ENCODE measurements at places on chromosomes 11 and 22. TPM values are rescaled to one million over a fixed set of nuclear protein-coding genes. Genes with fewer than 3 reads are reported as not detected.

DNA sequence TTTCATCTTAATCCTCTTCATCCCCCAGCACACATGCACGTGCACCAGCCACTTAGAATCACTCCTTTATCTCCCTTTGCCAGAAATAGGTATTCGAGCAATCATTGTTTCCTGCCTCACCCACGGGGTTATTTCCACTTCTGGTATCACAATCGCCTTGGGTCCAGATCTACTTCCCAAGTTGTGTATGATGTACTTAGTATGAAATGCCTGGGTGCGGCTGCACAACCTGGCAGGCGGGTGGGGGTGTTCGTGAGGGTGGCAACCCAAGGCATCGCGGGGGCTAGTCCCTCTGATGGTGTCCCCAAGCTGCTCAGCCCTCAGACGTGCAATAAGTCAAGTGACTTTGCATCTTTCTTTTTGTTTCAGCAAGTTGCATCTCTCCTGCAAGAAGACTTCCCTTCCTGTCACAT lies 475.6 kb downstream of the MIAT start:
- DNase-seq = no peak

LRRC32 gene
- polyA plus RNA-seq = 10.9 TPM

DNA sequence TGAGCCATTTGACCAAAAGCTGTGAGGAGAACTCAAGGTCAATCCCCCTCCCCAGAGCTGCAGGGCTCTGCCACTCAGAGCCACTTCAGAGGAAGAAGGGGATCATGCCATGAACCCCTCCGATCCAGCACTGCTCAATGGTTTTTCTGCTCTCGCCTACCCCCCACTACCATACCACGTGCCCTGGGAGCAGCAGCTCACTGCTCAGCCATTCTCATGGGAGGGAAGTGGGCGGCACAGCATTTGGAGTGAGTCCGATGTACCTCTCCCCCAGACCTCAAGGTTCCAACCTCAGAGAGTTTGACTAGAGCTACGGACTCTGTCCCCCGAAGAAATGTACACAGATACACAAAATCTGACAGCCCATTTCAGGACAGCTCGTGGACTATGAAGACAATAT lies 34.5 kb downstream of the AP1B1 start:
- DNase-seq = no peak

DNA sequence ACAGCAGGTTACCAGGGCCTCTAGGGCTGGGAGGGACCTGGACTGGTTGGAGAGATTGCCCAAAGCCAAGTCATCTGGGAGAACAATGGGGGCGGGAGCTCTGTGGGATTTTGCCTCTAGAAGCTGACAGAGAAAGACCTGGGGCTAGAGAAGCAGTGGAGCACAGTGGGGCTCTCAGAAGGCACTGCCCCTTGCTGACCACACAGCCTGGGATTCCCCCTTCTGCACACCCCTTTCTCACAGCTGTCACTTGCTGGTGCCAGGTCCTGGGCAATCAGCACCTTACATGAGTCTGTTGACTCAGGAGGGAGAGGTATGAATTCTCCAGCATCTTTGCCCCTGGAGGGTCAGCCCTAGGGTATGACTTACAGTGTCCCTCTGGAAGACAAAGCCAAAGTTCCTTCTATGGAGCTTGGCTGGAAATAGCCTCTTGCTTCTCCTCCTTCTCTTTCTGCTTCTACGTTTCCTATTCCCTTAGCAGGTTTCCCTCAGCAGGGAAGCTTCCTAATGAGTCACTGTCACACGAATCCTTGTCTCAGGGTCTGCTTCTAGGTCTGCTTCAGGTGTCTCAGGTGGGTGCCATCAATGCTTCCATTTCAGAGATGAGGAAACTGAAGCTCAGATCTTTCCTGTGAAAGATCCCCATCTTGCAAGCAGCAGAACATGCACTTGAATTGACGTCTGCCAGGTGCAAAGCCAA lies 27.0 kb downstream of the GDPD5 start:
- DNase-seq = no peak

GRCh38 chr11:79264284-79264683 lies 176.5 kb downstream of the TENM4 start:
- DNase-seq = no peak

- peak; percentile 86 for DNase-seq
Observed at GRCh38 chr22:26658671-26659478, 1.5 kb downstream of the MIAT start.

DNA sequence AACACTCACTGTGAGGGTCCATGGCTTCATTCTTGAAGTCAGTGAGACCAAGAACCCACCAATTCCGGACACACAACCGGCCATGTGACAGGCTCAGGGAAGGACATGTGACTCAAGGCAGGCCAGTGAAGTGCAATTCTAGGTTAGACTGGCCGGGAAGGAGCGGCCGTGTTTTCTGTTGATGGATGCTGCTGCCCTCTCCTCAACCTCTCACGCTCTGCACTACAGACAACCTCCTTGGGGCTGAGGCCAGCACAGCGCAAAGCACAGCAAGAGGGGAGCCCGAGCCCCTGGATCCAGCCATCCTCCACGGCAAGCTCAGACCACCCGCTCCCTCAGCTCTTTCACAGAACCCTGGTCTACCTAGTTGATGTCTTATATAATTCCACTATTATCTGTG lies 2.8 kb downstream of the NUDT8 start:
- no peak for DNase-seq

- no peak for DNase-seq
Observed at GRCh38 chr22:45318558-45319323, 9.0 kb downstream of the FAM118A start.

OR51M1 gene
- 0.06 TPM for polyA plus RNA-seq

- no peak for DNase-seq
Observed at GRCh38 chr11:75508051-75508561, 17.6 kb downstream of the GDPD5 start.

NPAS4 gene
- polyA plus RNA-seq = 0.14 TPM

TTC12 gene
- 19.0 TPM for polyA plus RNA-seq

GRCh38 chr11:119481021-119481666 lies 58.2 kb upstream of the THY1 start:
- DNase-seq = peak; percentile 65

GRCh38 chr11:33778675-33779074 lies 4.4 kb upstream of the FBXO3 start:
- DNase-seq = peak; percentile 59

IFITM1 gene
- 62.1 TPM for polyA plus RNA-seq

- no peak for DNase-seq
Observed at GRCh38 chr11:71173709-71174108, 78.7 kb downstream of the SHANK2 start.

DNA sequence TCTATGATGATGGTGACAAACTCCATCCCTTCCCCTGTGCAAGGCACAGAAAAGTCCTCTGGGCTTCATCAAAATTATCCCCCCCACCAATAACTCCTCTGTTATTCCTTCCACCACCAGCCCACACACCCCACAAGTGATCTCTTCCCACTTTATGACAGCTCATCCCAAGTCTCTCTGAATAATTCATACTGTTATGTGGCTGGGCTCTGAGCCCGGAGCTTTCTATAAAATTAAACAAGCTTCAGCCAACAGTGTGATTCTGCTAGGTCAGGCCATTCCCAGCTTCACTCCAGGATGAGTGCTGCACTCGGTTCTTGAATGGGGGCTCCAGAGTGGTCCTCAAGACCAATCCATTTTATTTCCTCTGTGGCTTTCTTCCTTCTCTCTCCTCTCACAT lies 83.0 kb downstream of the INSC start:
- no peak for DNase-seq

DNA sequence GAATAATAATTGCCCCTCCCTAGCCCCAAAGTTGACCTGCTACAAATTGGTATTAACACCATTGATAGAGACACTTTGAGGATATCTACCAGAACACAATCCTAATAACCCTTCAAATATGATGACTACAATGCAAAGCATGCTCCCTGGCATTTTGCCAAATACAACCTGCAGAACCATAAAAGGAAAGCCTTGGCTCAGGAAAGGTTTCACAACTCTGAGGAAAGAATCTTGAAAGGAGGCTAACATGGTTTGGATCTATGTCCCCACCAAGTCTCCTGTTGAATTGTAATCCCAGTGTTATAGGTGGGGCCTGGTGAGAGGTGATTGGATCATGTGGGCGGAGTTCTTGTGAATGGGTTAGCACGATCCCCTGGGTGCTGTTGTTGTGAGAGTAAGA lies 140.4 kb upstream of the ARHGAP42 start:
- no peak for DNase-seq

- no peak for DNase-seq
Observed at GRCh38 chr11:35011944-35012343, 95.5 kb downstream of the PDHX start.

- DNase-seq = no peak
Observed at GRCh38 chr11:108501396-108501795, 3.2 kb upstream of the POGLUT3 start.

Measured in AG04450 (cell line).